Fibroblast of skin of left quadriceps (primary cell): ENCODE measurements at places on chromosomes 16 and 17.

- DNase-seq = peak; percentile 55
These were observed 115.8 kb downstream of the NPIPB11 start for GRCh38 chr16:29290631-29291247.

DNA sequence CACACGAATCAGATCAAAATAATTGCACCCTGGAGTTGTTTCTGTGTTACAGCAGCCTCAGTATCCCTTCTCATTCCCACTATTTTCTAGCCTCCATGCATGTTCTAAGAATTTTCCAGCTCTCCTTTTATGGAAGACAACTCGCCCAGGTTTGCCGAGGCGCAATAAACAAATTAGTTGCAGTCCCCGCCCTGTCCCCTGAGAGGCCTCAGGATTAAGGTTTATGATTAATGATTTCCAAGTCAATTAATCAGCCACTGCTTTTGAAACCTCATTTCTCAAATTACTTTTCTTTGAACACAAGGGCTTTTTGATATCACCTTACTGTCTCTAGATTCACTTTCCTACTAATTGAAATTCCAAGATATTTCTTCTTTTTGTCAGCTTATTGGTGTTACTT, 138.3 kb upstream of the HSBP1 start:
- no peak for DNase-seq

GRCh38 chr17:82112914-82113311, 14.9 kb upstream of the FASN start:
- DNase-seq = no peak

- DNase-seq = no peak
These were observed 1.6 kb downstream of the FAM83G start for GRCh38 chr17:19002805-19003542.

DNA sequence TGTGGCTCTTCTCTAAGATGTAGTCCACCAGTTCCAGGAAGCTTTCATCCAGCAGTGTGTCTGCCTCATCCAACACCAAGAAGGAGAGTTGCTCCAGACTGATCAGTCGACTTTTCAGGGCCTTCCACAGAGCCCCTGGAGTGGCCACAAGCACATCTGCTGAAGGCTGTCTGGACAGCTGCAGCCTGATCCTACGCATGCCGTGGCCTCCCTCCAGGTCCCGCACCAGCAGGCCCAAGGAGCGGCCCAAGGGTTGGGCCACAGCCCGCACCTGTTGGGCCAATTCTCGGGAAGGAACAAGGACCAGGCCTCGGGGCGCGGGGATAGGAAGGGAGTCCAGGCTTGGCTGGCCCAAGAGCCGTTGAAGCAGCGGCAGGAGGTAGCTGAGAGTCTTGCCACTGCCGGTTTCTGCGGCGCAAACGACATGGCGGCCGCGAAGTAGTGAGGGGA, 729 bp downstream of the DDX28 start:
- no peak for DNase-seq

- DNase-seq = no peak
These were observed 659.9 kb upstream of the SOX9 start for GRCh38 chr17:71460943-71461342.

DNA sequence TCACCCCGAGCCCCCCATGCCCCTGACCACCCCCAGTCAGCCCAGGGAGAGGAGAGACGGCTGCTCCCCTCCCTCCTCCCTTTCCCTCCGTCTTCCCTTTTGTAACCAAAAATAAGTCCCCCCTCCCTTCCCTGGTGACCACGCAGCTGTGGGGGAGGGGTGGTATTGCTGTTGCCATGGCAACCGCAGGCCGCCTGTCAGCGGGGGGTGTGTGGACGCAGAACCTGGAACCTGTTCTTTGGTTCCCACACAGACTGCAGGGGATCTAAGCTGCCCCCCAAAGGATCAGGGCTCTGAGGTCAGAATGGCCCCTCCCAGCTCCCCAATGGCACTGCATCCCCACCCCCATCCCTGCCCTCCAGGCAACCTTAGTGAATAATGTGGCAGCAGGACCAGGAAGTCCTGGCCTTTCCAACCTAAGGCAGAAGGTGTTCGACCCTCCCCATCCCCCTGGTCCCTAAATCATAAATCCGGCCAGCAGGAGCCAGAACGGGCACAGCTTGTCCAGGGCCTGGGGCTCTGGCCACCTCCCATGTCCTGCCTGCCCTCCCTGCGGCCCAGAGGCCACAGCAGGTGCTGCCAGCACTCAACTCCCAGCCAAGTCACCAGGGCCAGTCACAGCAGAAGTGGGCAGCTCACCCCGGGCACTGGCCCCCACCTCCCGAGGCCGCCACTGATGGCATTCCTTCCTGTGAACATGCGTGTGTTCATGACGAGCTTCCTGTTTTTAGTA, 12.0 kb downstream of the CA4 start:
- DNase-seq = no peak
